Esophagus muscularis mucosa (tissue), 4 donors: ENCODE measurements at places on chromosomes 12 and 14. TPM values are rescaled to one million over a fixed set of nuclear protein-coding genes. Genes with fewer than 3 reads are reported as not detected.

Gene KRT85
- not detected for total RNA-seq

Gene DNAI7
- total RNA-seq: 1.3 TPM

Gene RNASE4
- 83.8 TPM for total RNA-seq

Gene LYZ
- total RNA-seq: 8.8 TPM

Gene OR10AD1
- total RNA-seq: not detected
